ENCODE measurements at places on chromosomes 3 and 15.

GRCh38 chr3:193731656-193732055 lies 138.6 kb downstream of the OPA1 start:
- DNase-seq: no peak

GRCh38 chr3:64195789-64196188 lies 29.5 kb downstream of the PRICKLE2 start:
- no peak for DNase-seq

DNA sequence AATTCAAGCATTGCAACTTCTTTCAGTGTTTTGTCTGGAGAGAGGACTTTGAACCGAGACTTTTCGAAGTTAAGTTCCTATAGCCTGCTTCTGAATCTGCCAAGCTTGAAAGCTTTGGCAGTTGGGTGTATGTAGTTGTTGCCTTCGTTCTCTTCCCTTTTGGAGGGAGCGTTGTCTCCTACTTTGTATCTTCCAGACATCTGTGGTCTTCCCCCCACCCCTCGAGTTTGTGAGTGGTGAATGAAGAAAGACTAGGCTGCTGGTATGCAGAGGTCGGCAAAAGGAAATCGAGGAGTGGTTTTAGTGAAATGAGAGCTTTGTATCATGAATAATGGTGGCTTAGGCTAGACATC lies 1.3 kb downstream of the CTNNB1 start:
- DNase-seq: no peak

- DNase-seq: no peak
These were observed 267.8 kb upstream of the LRRN1 start for GRCh38 chr3:3531476-3531875.

DNA sequence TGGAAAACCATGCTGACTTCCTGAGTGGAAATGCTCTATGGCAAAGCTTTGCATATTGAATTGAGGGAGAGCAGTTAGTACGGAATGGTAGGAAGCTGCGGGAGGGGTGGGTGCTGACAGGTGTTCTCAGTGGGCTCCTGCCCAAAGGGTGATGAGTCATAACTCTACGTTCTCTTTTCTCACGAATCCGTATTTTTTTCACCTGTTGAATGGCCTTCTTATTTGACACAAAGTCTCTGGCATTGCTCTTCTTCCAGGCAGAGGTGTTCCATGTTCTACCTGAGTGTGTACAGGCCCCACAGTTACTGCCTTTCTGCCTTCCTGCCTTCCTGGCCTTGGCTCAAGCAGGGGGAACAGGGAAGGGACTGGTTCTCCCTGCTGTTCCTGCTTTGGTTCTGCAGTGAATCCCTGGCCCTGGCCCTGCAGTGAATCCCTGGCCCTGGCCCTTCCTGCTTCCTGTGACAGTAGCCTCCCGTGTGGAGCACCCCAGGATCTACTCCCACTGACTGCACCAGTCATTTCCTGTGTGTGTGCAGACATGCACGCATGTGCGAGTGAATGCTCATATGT lies 31.9 kb downstream of the TRAK1 start:
- no peak for DNase-seq

DNA sequence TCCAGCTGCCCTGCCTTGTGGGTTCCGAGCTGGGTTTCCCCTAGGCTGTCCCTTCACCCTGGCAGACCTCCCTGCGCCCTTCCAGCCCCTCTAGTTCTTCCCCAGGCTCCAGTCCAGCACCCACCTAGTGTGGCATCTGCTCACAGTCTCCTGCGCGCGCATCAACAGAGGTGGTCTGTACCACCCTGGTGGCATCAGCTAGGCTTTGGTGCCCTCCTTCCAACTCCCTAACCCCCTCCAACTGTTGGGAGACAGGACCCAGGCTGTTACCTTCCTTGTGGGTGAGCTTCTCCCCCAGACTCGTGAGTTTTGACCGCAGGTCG lies 8.0 kb downstream of the CALML4 start:
- no peak for DNase-seq

DNA sequence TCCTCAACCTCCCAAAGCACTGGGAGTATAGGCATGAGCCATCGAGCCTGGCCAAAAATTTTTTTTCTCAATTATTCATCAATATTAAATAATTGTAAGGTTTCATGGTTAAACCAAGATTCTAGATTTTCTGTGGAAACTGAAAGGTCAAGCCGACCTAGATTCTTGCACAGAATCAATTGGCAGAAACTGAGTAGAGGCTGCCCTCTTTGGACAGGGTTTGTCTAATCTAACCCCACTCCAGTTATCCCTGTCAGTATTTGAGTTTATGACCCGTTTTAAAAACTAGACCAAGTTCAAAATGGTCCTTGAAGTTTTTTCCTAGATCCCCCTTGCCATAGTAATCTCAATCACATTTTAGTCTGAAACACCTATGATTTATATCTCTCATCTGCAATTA lies 8.6 kb upstream of the ADAM10 start:
- DNase-seq: no peak

- DNase-seq: no peak
These were observed 59.8 kb upstream of the FGD5 start for GRCh38 chr3:14758959-14759358.

DNA sequence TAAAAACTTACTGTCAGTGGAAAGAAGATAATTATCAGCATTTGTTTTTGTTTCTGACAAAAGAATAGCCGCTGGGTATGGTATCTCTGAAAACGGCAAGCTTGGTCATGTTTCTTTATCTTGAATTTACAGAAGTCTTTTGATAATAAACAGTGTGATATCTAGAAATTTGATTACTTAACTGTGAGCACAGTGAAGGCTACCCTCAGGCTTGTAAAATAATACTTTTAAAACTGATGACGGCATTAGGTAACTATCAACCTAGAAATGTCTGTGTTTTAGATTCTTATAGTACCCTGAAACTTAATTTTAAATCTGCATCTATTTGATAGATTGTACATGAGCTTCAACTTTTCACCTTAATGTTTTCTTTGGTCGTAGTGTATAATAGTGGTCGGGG lies 43.4 kb downstream of the NSUN3 start:
- no peak for DNase-seq

- no peak for DNase-seq
These were observed 360.1 kb downstream of the LSAMP start for GRCh38 chr3:116084999-116085791.

DNA sequence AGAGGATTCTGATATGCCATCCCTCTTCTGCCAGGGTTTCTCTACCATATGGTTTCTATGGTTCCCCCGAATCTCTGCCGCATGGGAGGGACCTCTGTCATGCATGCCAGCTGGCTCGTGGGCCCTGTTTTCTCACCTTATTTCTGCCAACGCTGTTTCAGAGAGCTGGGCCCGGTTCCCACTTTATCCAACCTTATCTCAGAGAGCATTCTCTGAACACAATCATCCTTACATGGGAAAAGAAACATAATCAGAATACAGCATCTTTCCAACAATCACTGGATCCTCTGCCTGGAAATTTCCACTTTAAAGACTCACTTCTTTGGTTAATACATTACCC lies 234.5 kb upstream of the ZBTB20 start:
- DNase-seq: no peak

DNA sequence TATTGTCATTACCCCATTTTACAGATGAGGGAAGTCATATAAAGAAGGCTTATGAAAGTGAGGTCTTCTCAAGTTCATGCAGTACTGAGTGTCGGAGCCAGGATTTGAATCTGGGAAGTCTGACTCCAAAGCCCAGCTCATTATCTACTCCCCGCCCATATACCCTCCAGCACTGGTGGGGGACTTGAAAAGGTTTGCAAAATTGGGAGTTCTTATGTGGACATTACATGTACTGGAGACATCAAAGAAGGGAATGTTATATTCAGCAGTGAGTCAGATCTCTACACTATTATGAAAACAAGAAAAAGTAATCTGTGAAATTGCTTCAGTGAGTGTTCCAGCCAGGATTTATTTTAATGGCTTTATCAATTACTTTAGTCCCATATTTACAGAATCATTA lies 185.2 kb upstream of the CADPS start:
- DNase-seq: no peak

Measured in stimulated activated CD8-positive, alpha-beta memory T cell treated with anti-CD3 and anti-CD28 coated beads, Interleukin-4, amount 100 ng/mL, for 4 hours (primary cell).